Heart right ventricle (tissue), 16 donors: ENCODE measurements at places on chromosomes 16 and 17. TPM values are rescaled to one million over a fixed set of nuclear protein-coding genes. Genes with fewer than 3 reads are reported as not detected.

DNA sequence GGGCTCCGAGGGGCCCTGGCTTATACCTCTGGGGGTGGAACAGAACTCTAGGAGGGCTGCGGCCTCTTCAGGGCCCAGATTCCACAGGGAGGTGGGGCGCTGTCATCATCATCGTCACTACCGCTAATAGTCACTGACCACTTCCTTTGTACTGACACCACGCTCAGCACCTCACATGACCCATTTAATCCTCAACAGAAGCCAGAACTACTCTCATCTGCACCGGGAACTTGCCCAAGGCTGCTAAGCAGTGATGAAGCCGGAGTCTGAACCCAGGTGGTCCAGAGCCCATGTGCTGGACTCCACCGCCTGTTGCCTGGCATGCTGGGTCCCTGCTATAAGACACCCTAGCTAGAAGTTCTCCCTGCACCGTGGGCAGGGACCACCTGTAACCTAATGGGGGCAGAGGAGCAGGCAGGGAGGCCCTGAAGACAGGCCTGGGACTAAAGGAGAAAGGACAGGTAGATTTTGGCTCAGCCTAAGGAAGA, 12.0 kb downstream of the UNC13D start:
- DNase-seq, result no peak
- no peak overlapping the region for H3K4me3 ChIP-seq
- H3K4me1 ChIP-seq, result peaks cover 11% of the 10 kb centered on the region
- no peaks in the 10 kb centered on the region for H3K27me3 ChIP-seq
- H3K36me3 ChIP-seq, result no peaks in the 10 kb centered on the region

DNA sequence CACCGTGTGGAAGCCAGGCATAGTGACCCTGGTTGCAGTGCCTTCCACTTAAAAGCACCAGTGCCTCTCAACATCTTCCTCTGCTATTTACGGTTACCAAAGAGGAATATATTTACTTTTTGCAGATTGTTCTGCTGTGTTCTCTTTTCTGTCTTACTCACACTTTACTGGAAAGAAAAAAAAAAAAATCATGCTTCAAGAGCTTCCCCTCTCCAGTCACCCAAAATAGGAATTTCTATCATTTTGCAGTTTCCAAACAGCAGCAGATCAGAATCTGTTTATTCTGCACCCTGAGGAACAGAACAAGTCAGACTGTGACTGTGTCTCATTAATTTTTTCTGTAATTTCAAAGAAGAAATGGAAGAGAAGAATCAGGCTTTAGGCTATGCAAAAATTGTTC, 96.1 kb downstream of the KCNJ2 start:
- no peak overlapping the region for H3K27ac ChIP-seq
- no peaks in the 10 kb centered on the region for H3K27me3 ChIP-seq
- no peak overlapping the region for H3K4me3 ChIP-seq
- peaks cover 8% of the 10 kb centered on the region for H3K4me1 ChIP-seq
- no peak for DNase-seq

- H3K36me3 ChIP-seq, result no peaks in the 10 kb centered on the region
- DNase-seq, result peak; percentile 68
- H3K27me3 ChIP-seq, result no peaks in the 10 kb centered on the region
- H3K27ac ChIP-seq, result peak overlapping the region; percentile 91
- peaks cover 42% of the 10 kb centered on the region for H3K4me1 ChIP-seq
Observed at GRCh38 chr17:38428643-38429371, 543 bp downstream of the ARHGAP23 start.

DNA sequence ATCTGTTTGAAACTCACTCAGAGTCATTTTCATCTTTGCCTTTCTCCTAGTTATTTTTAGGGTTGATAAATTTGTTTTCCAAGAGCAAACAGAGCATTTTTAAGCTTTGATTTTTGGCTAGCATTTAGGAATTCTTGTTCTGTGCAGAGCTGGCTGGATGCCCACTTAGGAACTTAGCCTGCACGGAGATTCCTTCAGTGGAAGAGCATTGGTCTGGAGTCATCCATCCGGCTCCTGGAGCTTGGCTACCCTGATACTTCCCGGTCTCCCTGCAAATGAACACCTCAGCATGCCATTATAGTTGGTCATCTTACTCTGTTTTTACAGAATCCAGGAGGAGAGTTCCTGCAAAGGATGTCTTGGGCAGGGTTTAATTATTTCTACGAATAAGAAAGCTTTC, 57.1 kb downstream of the SPECC1 start:
- peak; percentile 61 for DNase-seq
- H3K27ac ChIP-seq, result peak overlapping the region; percentile 32
- H3K27me3 ChIP-seq, result no peaks in the 10 kb centered on the region
- H3K4me1 ChIP-seq, result no peaks in the 10 kb centered on the region
- no peaks in the 10 kb centered on the region for H3K36me3 ChIP-seq

GRCh38 chr16:70523076-70523742, at the start of gene COG4:
Gene COG4, minus strand, starts transcription at chr16:70523554. Its CDS starts 11 bp downstream, at chr16:70523543.
- peak within 1 kb of the TSS; percentile 84 for H3K27ac ChIP-seq
- H3K27me3 ChIP-seq, result no peaks in the 10 kb centered on the region
- peak within 1 kb of the TSS; percentile 73 for H3K4me3 ChIP-seq
- peaks cover 32% of the 10 kb centered on the region for H3K36me3 ChIP-seq

- H3K36me3 ChIP-seq, result no peaks in the 10 kb centered on the region
- H3K27ac ChIP-seq, result no peak overlapping the region
- H3K4me3 ChIP-seq, result no peak overlapping the region
- no peak for DNase-seq
- peaks cover 32% of the 10 kb centered on the region for H3K4me1 ChIP-seq
- no peaks in the 10 kb centered on the region for H3K27me3 ChIP-seq
Observed at GRCh38 chr16:89557690-89558490, 2.6 kb upstream of the RPL13 start.

DNA sequence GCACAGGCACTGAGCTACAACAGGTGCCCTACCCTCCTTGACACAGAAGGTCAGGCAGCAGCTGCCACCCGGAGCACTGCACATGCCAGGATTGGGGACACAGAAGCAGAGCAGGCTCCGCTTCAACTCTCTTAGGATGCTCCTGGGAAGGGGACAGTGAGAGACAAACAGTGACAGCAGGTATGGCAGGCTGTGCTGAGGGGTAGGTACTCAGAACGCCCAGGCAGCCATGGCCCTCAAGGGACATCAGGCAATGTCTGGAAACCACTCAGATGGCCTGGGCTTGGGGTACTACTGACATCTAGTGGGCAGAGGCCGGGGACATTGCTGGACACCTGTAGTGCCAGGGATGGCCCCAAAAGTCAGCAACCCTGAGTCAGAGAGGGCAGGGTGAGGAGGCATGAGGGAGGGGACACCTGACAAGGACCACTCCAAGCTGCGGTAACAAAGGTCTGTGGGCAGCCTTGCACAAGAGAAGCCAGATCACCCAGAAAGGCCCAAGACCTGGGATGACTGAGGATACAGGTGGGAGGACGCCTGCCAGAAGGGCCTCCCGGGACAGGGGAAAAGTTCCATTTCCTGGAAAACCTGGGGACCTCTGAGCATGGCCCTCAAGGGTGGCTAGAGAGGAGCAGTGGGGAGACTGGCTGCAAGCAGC, 21.2 kb downstream of the PEMT start:
- H3K4me3 ChIP-seq, result no peak overlapping the region
- H3K4me1 ChIP-seq, result peaks cover 42% of the 10 kb centered on the region
- H3K36me3 ChIP-seq, result no peaks in the 10 kb centered on the region
- peak overlapping the region; percentile 78 for H3K27ac ChIP-seq

GRCh38 chr17:63232565-63233310, 213.4 kb downstream of the CYB561 start:
- no peak overlapping the region for H3K27ac ChIP-seq
- H3K4me1 ChIP-seq, result no peaks in the 10 kb centered on the region
- H3K36me3 ChIP-seq, result no peaks in the 10 kb centered on the region
- H3K4me3 ChIP-seq, result no peak overlapping the region

DNA sequence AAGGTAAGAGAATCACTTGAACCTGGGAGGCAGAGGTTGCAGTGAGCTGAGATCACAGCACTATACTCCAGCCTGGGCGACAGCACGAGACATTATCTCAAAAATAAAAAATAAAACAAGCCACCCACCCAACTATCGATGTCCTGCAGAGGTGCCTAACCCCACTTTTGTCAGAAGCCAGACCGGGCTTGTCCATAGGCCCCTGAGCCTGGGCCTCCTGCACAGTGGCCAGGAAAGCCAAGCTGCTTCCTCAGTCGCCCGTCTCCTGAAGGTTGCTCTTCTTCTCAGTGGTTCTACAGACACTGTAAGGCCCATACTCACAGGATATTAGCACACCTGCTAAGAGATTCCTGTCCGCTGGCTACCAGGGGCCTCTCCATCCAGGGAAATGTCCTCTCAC, 11.2 kb downstream of the CES2 start:
- no peak overlapping the region for H3K4me3 ChIP-seq
- DNase-seq, result no peak
- peaks cover 27% of the 10 kb centered on the region for H3K36me3 ChIP-seq
- no peak overlapping the region for H3K27ac ChIP-seq
- H3K4me1 ChIP-seq, result peaks cover 26% of the 10 kb centered on the region

DNA sequence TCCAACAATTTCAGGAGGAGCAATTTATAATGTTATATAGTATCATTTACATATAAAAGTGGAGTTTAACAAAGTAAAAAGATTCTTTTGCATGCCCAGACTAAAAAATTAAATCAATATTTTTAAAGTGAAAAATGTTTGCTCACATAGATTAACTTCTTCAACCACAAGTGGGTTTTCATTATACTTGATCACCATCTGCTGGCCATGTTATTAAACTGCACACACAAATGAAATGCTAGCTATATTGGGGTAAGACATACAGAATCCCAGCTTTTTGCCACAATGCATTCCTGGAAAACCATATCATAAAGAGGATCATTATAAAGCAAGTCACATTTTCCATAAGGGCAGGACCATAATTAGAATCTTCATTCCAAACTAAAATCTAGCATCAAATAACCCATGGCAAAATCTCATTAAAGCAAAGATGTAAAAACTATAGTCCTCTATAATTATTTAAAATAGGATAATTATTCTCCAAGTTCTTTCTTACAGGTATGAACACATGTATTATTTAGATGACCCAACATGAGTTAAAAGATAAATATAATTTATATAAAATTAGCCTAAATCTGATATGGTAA, 26.3 kb downstream of the CEP112 start:
- H3K36me3 ChIP-seq, result no peaks in the 10 kb centered on the region
- H3K4me1 ChIP-seq, result no peaks in the 10 kb centered on the region
- H3K27me3 ChIP-seq, result no peaks in the 10 kb centered on the region

- DNase-seq, result no peak
- no peaks in the 10 kb centered on the region for H3K4me1 ChIP-seq
- no peaks in the 10 kb centered on the region for H3K27me3 ChIP-seq
- H3K36me3 ChIP-seq, result no peaks in the 10 kb centered on the region
- H3K27ac ChIP-seq, result no peak overlapping the region
Observed at GRCh38 chr17:45993962-45994627, 5.0 kb upstream of the STH start.

DNA sequence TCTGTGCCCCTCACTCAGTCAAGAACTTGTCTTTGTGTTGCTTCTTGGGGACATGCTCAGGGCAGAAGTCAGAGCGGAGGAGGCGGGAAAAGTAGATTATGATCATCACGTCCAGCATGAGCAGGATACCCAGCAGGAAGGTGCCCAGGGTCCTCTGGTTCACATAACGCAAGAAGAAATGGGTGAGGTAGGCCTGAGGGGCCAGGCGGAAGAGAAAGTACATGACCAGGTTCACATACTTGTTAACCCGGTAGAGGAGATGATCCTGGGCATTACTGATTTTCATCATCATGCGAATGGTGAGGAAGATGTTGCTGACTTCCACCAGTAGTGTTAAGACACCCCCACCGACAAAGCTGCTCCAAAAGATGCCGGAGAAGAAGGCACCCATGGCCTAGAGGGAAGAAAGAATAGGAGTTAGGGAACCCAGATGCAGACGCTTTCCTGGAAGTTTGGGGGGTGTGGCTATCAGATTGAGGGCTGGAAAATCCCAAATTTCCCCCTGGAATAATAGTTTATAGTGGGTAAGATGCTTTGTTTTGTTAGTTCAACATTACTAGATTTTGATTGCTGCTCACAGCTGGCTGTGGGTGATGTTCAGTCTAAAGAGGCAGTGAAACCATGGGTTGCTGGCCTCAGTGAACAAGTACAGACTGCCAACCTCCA, 1.4 kb downstream of the TLCD1 start:
- no peak overlapping the region for H3K27ac ChIP-seq
- DNase-seq, result no peak
- peaks cover 8% of the 10 kb centered on the region for H3K36me3 ChIP-seq
- peak overlapping the region; percentile 83 for H3K4me3 ChIP-seq

DNA sequence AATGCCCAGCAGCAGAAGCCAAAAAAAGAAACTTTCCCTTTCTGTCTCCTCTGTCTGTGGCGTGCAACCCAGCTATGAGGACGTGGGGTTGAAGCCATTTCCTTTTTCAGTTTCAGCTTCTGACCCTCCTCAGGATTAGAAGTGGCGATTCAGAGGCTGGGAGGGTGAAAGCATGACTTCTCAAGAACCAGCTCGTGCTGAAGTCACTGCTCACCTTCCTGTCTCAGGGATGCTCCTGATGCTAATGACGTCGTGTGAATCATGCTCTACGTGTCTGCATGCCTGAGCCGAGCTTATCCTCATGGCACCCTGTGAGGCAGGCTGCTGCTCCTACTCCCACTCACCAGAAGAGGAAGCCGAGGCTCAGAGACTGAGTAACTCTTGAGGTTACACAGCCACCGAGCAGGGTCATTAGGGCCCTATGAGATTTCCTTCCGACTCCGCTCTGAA, 5.7 kb upstream of the LPO start:
- H3K36me3 ChIP-seq, result no peaks in the 10 kb centered on the region
- H3K27me3 ChIP-seq, result peaks cover 16% of the 10 kb centered on the region
- H3K4me3 ChIP-seq, result no peak overlapping the region
- H3K4me1 ChIP-seq, result no peaks in the 10 kb centered on the region
- H3K27ac ChIP-seq, result peak overlapping the region; percentile 24
- no peak for DNase-seq

Gene ASGR1
- 0.38 TPM for total RNA-seq

- no peak overlapping the region for H3K27ac ChIP-seq
- H3K4me3 ChIP-seq, result no peak overlapping the region
- H3K27me3 ChIP-seq, result no peaks in the 10 kb centered on the region
- no peaks in the 10 kb centered on the region for H3K4me1 ChIP-seq
- no peak for DNase-seq
- no peaks in the 10 kb centered on the region for H3K36me3 ChIP-seq
Observed at GRCh38 chr17:62912363-62912762, 53.7 kb upstream of the TANC2 start.

Gene KRT32
- not detected for total RNA-seq

GRCh38 chr17:7590743-7591142, 849 bp upstream of the SOX15 start:
- no peak for DNase-seq
- H3K27me3 ChIP-seq, result no peaks in the 10 kb centered on the region
- peaks cover 30% of the 10 kb centered on the region for H3K4me1 ChIP-seq
- no peak overlapping the region for H3K27ac ChIP-seq
- no peak overlapping the region for H3K4me3 ChIP-seq

Gene ITGAD
- not detected for total RNA-seq
